ENCODE measurements at places on chromosomes 16 and 17. TPM values are rescaled to one million over a fixed set of nuclear protein-coding genes. Genes with fewer than 3 reads are reported as not detected.
A peak's percentile ranks its signal among the peaks of the same experiment; 100 is the strongest.

- no peak for DNase-seq
- H3K4me3 ChIP-seq, result no peak overlapping the region
- no peaks in the 10 kb centered on the region for H3K27me3 ChIP-seq
- no peaks in the 10 kb centered on the region for H3K4me1 ChIP-seq
- H3K36me3 ChIP-seq, result no peaks in the 10 kb centered on the region
These were observed 32.0 kb downstream of the GAS7 start for GRCh38 chr17:10166176-10166935.

- H3K27ac ChIP-seq, result no peak overlapping the region
- no peak for DNase-seq
- peaks cover 52% of the 10 kb centered on the region for H3K36me3 ChIP-seq
- no peaks in the 10 kb centered on the region for H3K27me3 ChIP-seq
These were observed 13.8 kb downstream of the MAP2K3 start for GRCh38 chr17:21298056-21298982.

DNA sequence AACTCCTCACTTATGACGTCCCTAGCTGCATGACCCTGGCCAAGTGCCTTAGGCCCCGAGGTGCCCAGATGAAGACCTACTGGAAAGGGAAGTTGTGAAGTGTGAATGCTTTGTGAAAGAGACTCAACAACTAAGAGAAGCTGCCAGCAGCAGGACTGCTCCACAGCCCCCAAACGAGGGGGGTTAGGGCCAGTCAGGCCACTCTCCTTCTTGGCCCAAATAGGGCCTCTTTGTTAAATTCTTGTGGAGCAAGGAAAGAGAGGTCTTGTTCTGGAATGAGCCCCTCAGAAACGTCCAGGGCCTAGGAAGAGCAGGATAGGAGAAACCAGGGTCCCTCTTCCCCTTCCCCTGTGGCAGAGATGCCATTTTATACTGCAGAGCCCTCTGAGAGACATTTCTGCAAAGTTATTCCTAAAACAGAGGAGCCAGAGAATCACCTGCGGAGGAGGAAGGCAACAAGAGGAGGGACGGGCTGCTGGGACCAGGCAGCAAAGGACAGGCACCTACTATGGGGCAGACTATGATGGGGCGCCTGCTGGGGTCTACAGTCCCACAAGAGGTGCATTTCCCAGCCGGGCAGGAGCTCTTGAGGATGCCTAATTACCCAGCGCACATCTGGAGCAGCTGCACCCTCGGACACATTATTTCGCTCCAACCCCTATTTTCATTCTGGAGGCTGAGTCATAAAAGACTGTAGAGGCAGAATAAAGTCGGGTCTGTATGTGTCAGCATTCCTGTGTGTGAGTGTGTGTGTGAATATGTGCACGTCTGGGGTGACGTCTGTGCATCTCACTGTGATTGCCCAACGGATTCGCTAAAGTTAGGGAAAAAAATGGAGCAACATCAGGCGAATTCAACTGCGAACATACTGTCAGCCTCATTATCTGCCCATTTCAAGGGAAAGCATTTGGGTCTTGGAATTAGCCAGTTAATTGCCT, 11.4 kb upstream of the HOXB9 start:
- no peak overlapping the region for H3K27ac ChIP-seq
- no peaks in the 10 kb centered on the region for H3K36me3 ChIP-seq
- H3K4me1 ChIP-seq, result peaks cover 8% of the 10 kb centered on the region
- DNase-seq, result no peak
- peaks cover 100% of the 10 kb centered on the region for H3K27me3 ChIP-seq

DNA sequence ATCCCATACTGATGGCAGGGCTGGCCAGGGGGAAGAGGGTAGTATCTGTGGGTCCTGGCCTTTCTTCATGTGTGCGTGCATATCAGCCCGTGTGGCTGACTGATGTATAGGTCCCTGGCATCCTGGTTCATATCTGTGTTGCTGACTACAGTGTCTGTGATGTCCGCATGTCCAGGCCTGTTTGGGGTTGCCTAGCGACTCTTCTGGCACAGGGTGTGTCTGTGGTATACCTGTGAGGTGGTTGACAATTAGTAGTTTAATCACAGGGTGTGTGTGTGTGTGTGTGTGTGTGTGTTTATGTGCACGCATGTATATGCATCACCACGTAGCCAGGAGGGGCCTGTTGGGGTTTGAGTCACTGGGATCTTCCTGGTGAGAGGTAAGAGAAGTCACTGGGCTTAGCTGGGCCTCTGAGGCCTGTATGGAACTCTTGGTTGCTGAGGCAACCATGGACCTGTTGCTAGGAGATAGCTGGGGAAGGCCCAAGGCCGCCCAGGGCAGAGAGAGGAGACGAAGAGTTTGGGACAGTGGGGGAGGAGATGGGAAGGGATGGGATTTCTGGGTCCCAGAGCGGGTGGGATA, 603 bp upstream of the TMEM95 start:
- no peaks in the 10 kb centered on the region for H3K36me3 ChIP-seq
- DNase-seq, result no peak
- no peaks in the 10 kb centered on the region for H3K27me3 ChIP-seq
- H3K4me1 ChIP-seq, result peaks cover 25% of the 10 kb centered on the region
- no peak overlapping the region for H3K27ac ChIP-seq
- H3K4me3 ChIP-seq, result no peak overlapping the region

GRCh38 chr17:5897275-5897911, 172.8 kb upstream of the WSCD1 start:
- no peak for DNase-seq
- H3K27ac ChIP-seq, result no peak overlapping the region
- no peaks in the 10 kb centered on the region for H3K36me3 ChIP-seq
- H3K4me3 ChIP-seq, result no peak overlapping the region

DNA sequence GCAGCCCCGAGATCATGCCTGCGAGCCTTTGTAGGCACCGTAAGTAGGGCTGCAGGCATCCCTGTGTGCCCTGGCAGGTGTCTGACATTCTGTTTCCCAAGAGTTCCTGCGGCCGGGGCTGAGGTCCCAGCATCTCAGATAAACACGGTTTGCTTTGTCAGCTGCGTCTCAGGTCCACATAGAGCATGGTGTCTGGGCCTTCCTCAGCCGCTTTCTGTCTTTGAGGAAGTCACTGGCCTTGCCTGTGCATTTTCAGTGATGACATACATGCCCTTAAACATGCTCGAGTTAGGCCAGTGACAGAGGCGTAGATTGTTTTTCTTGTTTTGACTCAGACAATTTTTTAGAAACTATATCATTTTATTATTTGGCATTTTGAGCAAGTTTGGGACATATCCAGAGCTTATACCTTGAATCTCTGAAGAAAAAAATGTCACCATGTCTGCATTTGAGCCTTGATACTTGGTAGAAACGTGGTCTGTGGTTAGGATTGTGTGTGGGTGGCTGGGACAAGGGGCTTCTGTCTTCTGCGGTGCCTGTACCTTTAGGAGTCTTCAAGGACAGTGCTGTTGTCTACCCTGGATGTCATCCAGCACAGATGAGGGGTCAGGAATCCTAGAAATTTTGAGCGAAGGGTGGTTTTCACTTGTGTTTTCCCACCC, 105.8 kb downstream of the SNX29 start:
- no peaks in the 10 kb centered on the region for H3K36me3 ChIP-seq
- H3K27ac ChIP-seq, result no peak overlapping the region
- H3K4me3 ChIP-seq, result no peak overlapping the region

- H3K4me3 ChIP-seq, result no peak overlapping the region
- no peaks in the 10 kb centered on the region for H3K27me3 ChIP-seq
- DNase-seq, result no peak
- no peaks in the 10 kb centered on the region for H3K36me3 ChIP-seq
- H3K4me1 ChIP-seq, result peaks cover 4% of the 10 kb centered on the region
These were observed 20.9 kb downstream of the RPRML start for GRCh38 chr17:46958041-46958591.

- no peaks in the 10 kb centered on the region for H3K27me3 ChIP-seq
- H3K36me3 ChIP-seq, result no peaks in the 10 kb centered on the region
- H3K4me3 ChIP-seq, result no peak overlapping the region
- no peak overlapping the region for H3K27ac ChIP-seq
- H3K4me1 ChIP-seq, result no peaks in the 10 kb centered on the region
- no peak for DNase-seq
These were observed 72.6 kb downstream of the SDK2 start for GRCh38 chr17:73571511-73572130.

DNA sequence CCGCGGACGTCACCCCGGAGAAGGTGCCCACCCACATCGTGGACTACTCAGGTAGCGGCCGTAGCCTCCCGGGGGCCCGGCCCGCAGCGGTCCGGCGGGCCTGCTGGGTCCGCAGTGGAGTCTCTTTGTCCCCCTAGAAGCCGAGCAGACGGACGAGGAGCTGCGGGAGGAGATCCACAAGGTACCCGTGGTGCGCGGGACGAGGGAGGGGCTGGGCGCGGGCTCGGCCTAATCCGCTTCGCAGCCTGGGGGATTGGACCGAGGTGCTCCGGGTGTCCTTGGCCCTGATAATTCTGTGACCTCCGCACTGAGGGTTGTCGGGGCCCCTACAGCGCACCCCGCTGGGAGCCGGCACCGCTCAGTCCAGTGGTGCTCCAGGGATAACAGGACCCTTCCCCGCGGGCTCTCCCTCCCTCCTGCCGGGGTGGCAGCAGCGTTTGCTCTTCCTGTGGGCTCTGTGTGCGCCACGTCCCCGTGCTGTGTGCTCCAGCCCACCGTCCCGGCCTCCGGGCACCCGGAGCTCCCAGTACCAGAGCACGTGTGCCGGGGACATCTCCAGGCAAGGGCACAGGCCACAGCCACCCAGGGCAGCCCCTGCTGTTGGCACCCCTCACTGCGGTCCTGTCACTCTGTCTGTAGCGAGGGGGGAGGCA, 713 bp downstream of the RHOT2 start:
- DNase-seq, result no peak

DNA sequence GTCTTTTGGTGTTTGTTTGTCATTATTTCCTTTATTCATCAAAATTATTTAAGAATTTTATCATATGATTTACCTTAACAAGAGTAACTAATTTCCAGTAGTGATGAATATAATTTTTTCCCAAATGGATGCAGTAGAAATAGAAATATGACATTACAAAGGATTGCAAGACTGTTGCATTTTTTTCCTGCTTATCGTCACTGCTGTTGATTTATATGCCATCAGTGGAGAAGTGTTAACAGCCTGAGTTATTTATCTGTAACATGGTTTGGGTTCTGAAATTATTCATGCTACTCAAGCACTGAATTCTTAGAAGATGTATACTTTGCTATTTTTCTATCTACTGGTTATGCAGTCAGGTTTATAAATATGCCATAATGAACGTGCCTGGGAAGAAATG, 68.6 kb downstream of the TMEM100 start:
- H3K4me1 ChIP-seq, result no peaks in the 10 kb centered on the region
- H3K36me3 ChIP-seq, result no peaks in the 10 kb centered on the region
- H3K27ac ChIP-seq, result no peak overlapping the region

DNA sequence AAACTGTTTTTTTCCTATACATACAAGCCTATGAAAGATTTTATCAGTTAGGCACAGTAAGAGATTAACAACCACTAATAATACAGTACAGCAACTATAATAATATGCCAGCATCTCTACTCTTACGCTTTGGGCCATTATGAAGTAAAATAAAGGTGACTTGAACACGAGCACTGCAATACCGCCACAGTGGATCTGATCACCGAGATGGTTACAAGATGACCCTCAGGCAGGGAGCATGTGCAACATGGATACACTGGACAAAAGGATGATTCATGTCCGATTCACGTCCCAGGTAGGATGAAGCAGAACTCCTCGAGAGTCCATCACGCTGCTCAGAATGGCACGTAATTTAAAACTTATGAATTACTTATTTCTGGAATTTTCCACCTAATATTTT, 10.5 kb downstream of the PELP1 start:
- no peak overlapping the region for H3K27ac ChIP-seq
- H3K36me3 ChIP-seq, result no peaks in the 10 kb centered on the region
- no peak for DNase-seq
- H3K4me1 ChIP-seq, result no peaks in the 10 kb centered on the region
- H3K27me3 ChIP-seq, result no peaks in the 10 kb centered on the region
- no peak overlapping the region for H3K4me3 ChIP-seq

GRCh38 chr17:15303851-15304250, 37.5 kb downstream of the TEKT3 start:
- H3K4me3 ChIP-seq, result no peak overlapping the region
- DNase-seq, result no peak
- no peaks in the 10 kb centered on the region for H3K36me3 ChIP-seq
- no peaks in the 10 kb centered on the region for H3K27me3 ChIP-seq
- H3K4me1 ChIP-seq, result peaks cover 4% of the 10 kb centered on the region
- no peak overlapping the region for H3K27ac ChIP-seq

- H3K4me1 ChIP-seq, result no peaks in the 10 kb centered on the region
- H3K27ac ChIP-seq, result no peak overlapping the region
- DNase-seq, result no peak
- H3K4me3 ChIP-seq, result no peak overlapping the region
These were observed 13.8 kb downstream of the DNAAF8 start for GRCh38 chr16:4747906-4748681.

DNA sequence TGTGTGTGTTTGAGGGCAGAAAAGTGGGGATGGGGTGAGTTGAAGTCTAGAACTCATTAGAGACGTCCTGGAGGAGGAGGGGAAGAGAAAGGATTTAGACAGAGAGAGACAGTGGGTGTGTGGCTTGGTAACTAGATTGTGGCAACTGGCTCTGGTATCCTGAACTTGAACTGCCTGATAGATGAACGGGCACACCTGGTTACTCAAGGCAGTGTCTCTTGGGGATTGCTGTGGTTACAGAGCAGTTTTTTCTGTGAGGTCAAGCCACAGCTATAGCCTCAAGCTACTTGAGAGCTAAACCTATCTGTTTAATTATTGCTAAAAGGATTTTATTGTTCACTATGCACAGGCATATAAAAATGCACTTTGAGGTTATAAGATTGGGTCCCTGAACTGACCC, 29.8 kb upstream of the MYH2 start:
- H3K27ac ChIP-seq, result no peak overlapping the region
- H3K27me3 ChIP-seq, result peaks cover 1% of the 10 kb centered on the region
- no peaks in the 10 kb centered on the region for H3K4me1 ChIP-seq
- DNase-seq, result no peak

DNA sequence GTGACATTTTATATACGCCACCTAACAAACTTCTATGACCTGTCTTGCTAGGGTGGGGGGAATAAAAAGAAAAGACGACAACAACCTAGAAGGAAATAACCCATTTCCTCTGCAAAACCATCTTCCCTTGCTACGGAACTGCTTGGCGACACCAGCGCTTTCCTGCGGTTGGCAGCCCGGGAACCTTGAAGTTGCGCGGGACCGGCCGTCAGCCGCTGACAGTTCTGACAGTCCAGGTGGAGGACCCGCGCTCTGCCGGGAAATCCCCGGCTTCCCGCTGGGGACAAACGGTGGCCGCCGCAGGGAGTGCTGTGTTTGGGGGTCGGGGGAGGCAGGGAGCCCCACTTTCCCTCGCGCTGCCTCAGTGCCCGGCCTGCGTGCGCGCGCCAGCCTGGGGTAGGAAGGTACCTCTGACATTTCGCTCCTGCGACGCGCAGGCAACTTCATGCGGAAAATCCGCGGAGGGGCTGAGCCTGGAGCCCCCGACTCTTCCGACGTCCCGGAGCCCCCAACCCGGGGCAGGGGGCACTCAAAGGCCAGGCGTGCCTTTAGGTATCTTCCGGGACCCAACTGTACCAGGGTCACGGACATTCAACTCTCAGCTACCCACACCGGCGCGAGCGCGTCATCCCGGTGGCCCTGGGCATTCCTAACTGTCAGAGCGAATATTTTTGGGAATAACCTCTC, 516 bp downstream of the SLC16A6 start:
- H3K27ac ChIP-seq, result peak overlapping the region; percentile 82
- H3K4me1 ChIP-seq, result peaks cover 21% of the 10 kb centered on the region
- DNase-seq, result peak; percentile 34

Gene C16orf74
- 1.2 TPM for total RNA-seq

Gene ITGAE
- total RNA-seq, result 17.4 TPM

Gene GH1
- total RNA-seq, result not detected

Gene SULT1A4
- 8.7 TPM for total RNA-seq

Gene CACNA1G
- 0.44 TPM for total RNA-seq

Gene TNFRSF17
- not detected for total RNA-seq

Gene SMTNL2
- 11.6 TPM for total RNA-seq

Gene CALB2
- total RNA-seq, result 0.32 TPM

Gene ASIC2
- not detected for total RNA-seq

Data from heart right ventricle (tissue), 16 donors.